SK-MEL-5 (cell line): ENCODE measurements at places on chromosomes 11 and 22.

DNA sequence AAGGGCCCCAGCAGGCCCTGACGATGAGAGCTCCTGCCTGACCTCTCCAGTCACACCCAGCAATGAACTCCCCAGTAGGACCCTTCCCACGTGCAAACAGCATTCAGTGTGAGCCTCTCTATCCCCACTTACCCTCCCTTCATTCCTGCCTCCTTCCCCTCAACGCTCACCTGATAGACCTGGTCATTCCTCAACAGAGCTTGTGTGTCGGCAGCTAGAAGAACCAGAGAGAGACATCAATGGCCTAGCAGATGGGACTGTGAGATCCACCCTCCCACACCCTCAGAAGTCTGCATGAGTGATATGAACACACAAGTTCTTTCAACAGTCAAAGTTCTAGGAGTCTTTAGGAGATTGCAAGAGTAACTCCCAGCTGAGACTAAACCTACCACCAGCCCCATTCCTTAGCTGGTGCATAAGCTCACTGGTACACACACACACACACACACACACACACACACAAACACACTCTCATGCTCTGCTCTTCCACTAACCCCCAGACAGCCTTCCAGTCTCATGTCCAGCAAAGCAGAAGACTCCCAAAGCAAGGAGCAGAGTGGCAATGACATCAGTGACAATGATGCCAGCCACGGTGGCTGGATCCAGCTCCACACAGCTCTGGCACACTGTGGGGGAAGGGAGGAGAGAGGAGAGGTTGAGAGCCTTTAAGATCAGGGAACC lies 3.1 kb downstream of the CD3D start:
- DNase-seq, result no peak

GRCh38 chr11:77519847-77520246 lies 46.0 kb upstream of the PAK1 start:
- no peak for DNase-seq

DNA sequence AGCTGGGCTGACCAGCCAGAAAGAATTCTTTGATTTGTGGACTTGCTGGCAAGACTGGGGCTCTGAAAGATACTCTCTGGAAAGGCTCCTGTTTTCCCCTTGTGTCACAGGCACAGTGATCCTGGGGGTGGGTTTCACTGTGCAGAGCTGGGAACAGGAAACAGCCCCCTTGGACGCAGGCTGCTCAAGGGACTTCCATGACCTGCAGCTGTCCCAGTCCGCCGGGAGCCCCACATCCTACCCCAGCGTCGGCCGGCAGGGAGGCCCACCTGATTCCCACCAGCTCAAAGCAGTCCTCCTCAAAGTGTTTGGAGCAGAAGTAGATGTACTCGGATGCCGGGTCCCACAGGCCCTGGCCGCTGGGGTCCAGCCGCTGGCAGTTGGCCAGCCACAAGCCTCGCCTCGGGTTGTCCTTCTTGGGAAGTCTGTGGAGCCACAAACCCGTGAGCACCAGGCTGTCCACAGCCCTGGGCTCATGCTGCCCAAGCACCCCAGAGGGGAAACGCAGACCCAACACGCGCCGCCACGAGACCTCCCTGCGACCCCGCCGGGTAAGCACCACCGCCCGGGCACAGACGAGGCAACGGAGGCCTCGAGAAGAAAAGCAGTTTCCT lies 824 bp downstream of the THAP7 start:
- no peak for DNase-seq

DNA sequence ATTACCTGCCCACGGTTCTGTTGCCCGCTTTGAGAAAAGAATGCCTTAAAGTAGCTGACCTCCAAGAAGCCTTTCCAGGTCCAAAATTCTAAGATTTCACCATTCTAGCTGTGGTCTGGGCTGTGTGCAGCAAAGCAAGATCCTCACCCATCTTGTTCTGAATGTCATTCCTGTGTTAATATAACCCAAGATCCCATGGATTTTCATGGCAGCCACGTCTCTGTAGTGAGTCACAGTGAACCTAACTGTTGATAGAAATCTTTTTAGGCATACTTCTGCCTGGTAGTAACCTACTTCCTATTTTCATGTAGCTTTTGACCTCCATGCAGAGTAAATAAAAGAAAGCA lies 210.0 kb downstream of the NAV2 start:
- DNase-seq, result no peak

DNA sequence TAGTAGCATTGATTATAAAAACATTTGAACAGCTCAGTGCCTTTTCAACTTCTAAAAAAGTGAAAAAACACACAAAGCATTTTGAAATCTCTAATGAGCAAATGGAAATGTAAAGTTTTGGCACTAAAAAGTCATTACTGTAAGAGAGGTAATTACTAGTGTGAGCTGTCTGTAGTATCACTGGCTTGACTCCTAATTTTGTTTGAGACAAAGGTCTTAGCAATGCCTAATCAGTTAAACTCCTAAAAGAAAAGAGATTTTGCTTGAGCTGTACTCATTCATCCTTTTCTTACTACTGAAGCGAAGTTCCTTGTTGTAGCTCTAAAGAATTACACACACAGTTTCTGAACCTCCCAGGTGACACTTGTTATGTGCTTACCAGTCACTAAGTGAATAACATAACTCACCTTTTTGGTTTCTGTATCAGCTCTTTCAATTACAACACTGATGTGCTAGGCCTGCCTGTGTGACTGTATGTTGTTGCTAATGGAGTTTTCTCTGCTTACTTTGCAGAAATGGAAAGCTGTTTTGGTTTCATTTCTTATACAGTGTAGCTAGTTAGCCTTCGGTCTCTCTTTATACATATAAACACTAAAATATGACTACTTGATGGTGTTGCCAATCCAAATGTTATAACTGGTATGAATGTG lies 924.4 kb upstream of the TENM4 start:
- no peak for DNase-seq

DNA sequence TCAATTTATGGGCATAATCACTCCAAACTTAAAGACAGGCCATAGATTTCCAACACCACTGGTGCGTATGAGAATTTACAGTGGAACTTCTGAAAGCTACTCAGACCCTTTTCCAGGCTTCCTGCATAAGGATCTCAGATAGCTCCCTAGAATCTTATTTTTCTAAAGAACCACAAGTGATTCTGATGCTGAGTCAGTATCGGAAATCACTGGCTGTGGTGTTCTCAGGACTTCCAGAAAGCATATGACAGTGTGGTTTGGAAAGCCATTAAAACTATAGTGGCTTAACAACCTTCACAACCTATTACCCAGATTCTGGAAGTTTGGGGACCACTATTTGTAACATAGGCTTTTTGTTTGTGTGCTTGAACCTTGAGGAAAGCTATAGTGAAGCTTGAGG lies 756.0 kb downstream of the DLG2 start:
- DNase-seq, result no peak

GRCh38 chr11:45859661-45860140 lies 12.4 kb downstream of the CRY2 start:
- DNase-seq, result no peak

GRCh38 chr11:37788141-37788877 lies 1190.3 kb upstream of the RAG2 start:
- no peak for DNase-seq

GRCh38 chr22:28771195-28771791 lies 1.2 kb upstream of the CCDC117 start:
- peak; percentile 93 for DNase-seq

- DNase-seq, result peak; percentile 30
These were observed 1.9 kb upstream of the CSNK1E start for GRCh38 chr22:38318792-38319773.

- no peak for DNase-seq
These were observed 29.2 kb downstream of the KCNQ1OT1 start for GRCh38 chr11:2670541-2671100.

- DNase-seq, result no peak
These were observed 42.7 kb downstream of the PPP6R3 start for GRCh38 chr11:68503251-68503687.

DNA sequence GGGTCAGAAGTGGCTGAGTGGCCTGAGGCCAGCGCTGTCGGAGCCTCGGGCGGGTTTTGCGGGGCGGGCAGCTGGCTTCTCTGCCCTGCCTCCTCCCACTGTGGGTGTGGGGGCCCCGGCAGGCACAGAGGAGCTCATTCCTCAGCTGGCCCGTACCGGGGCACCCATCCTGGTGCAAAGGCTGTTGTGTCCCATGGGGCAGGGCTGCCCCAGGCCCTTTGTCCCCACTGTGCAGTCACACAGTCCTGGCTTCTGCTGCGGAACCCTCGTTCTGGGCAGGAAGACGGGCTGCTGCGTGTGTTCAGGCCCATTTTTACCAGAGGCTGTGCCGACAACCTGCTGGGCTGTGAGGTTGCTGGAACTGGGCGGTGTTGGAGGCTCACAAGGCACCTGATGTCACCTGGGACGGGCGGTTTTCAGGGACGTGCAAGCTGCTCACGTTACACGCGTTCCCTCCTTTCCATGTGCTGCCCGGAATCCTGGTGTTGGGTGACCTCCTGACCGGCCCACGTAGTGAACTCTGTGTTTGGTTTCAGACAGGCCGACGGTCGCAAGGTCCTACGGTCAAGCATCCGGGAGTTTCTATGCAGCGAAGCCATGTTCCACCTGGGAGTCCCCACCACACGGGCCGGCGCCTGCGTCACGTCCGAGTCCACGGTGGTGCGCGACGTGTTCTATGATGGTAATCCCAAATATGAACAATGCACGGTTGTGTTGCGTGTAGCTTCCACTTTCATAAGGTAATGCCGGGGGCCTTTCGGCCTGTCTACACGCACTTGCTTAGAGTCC lies 5.2 kb downstream of the SELENOO start:
- no peak for DNase-seq

DNA sequence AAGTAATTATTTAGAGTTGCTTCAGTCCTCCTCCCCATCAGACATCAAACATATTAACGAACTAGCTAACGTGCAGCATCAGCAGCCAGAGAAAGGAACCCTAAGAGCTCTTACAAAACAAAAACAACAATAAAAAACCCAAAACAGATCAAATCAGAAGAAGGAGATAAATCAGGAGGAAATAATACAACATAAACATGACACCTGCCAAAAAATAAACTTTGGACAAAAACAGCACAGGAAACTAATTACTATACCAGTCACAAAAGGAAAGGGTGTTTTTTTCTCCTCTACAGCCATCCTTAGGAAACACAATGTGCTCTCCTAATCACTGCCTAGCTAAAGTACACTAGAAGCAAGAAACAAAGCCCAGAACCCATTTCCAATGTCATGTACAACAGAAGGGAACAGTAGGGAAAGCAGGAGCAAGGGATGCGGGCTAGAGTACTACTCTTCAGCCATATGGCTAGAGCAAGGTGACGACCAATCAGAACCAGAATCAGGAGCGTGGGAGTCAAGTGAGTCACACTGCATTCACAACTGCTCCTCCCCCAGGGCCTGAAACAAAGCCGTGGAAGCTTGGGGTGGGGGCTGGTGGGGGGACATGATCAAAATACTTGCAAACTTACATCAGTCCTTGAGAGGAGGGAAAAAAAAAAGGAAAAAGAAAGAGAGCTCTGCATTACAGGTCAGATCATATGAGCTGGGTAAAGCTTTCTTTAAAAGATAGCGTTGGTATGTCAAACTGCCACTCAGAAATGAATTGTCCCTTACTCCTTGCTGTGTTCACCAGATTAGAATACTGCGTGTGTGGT lies 60.4 kb downstream of the LARGE2 start:
- DNase-seq, result no peak

GRCh38 chr11:65425105-65425970 lies 2.7 kb downstream of the NEAT1 start:
- peak; percentile 90 for DNase-seq

DNA sequence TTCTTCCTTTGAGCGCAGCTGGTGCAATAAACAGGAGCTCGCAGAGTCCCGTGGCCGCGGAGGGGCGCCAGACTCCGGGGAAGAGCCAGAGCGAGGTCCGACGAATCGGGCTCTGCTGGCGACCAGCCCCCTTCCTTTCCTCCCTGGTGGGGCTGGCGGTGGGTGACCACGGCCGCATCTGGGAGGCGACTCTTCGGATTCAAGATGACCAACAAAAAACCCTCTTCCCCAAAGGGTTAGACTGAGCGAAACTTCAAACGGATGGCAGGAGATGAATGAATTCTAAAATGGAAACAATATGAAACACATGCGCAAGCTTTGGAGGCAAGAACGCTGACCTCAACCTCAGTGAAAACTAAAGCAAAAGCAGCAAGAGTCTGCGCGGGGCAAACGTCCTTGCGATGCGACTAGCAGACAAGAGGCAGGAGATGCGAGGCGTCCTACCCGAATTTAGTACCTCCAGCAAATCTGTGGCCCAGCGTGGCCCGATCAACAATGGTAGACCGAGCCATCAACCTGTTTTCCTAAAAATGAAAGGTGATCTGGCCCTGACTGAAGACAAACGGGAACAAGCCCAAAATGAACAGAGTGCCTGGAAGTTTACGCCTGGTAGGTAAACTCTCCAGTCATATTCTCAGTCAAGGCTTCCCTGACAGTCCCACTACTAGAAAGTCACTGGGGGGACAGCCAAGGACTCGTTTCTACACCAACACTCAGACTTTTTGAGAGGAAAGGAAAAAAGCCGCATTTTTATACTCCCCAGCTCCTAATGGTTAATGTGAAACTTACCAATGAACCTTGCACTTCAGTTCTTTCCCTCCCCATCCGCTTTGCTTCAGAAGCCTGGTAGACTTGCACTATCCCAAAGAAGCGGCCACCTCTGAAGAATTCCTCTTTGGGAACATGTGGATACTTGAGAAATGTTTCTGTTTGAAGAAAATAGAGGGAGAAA lies 11.6 kb downstream of the MMP3 start:
- DNase-seq, result peak; percentile 47

- DNase-seq, result no peak
These were observed 3.6 kb upstream of the MB start for GRCh38 chr22:35620624-35621251.

DNA sequence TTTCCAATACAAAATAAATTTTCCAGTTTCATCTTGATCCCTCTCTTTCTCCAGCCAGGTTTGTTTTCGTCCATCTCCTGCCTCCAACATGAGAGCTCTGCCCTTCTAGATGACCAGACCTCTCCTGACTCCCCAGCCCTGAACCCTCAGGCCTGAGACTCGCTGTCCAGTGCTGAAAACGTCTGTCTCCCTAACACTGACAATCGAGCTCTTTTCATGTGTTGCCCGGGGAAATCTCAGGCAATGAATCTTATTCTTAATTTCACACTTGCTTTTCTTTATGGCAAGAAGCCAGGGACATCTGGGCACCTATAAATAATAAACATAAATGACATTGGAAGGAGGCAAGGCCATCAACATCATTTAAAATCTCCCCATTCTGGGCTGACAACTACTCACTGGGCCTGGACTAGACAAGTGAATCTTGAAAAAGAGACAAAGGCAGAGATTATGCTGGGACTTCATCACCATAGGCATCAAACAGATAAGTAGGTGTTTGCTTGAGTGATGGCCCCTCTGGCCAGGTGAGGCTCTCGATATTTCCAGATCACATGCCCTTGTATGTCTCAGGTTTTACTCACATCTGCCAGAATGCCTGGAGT lies 274.5 kb upstream of the B3GAT1 start:
- DNase-seq, result no peak

- no peak for DNase-seq
These were observed 10.7 kb downstream of the ISX start for GRCh38 chr22:35076630-35077029.

GRCh38 chr11:123407130-123407995 lies 22.7 kb upstream of the GRAMD1B start:
- peak; percentile 78 for DNase-seq

DNA sequence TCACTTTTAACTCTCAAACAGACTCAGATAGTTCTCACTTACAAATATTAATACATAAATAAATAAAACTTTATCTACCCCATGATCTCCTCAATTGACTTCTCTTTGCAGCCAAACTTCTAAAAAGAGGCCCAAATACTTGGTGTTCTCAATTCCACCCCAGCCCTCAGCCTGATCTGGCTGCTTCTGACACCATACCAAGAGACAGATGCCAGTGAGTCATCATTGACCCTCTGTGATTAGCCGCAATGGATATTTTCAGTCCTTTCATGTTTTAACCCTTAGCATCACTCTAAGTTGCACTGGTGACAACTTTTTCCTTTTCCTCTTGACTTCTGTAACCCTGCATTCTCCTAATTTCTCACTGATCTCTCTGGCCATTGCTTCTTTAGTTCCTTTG lies 184.1 kb upstream of the ARHGAP20 start:
- DNase-seq, result no peak
